ENCODE measurements at places on chromosomes 1 and 21.

GRCh38 chr1:198165927-198166647, 9.3 kb downstream of the NEK7 start:
- no peak for DNase-seq

- DNase-seq, result no peak
Observed at GRCh38 chr1:205082431-205082830, 1.8 kb downstream of the TMEM81 start.

- no peak for DNase-seq
Observed at GRCh38 chr1:51671527-51672325, 54.8 kb downstream of the OSBPL9 start.

DNA sequence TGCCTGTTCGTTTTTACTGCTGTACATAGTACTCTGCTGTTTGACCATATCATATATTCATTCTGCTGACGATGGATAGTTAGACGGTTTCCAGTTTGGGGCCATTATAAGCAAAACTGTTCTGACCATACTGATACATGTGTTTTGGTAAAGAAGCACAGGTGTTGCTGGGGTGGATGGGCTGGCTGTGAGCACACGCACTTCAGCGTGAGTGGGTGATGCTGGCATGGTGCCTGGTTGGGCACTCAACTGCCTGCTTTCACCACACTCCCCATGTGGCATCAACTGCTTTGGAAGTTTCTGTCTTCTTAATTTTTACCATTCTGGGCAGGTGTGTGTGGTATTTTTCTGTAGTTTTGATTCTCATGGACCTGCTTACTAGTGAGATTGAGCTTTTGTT, 37.3 kb downstream of the ADARB1 start:
- DNase-seq, result no peak

- DNase-seq, result no peak
Observed at GRCh38 chr21:36654324-36654723, 44.6 kb upstream of the SIM2 start.

All from Caco-2 (cell line).